ENCODE measurements at places on chromosomes 13 and 19. TPM values are rescaled to one million over a fixed set of nuclear protein-coding genes. Genes with fewer than 3 reads are reported as not detected.

GRCh38 chr13:99432609-99433542 lies 68.4 kb upstream of the TM9SF2 start:
- DNase-seq, result peak; percentile 76

DNA sequence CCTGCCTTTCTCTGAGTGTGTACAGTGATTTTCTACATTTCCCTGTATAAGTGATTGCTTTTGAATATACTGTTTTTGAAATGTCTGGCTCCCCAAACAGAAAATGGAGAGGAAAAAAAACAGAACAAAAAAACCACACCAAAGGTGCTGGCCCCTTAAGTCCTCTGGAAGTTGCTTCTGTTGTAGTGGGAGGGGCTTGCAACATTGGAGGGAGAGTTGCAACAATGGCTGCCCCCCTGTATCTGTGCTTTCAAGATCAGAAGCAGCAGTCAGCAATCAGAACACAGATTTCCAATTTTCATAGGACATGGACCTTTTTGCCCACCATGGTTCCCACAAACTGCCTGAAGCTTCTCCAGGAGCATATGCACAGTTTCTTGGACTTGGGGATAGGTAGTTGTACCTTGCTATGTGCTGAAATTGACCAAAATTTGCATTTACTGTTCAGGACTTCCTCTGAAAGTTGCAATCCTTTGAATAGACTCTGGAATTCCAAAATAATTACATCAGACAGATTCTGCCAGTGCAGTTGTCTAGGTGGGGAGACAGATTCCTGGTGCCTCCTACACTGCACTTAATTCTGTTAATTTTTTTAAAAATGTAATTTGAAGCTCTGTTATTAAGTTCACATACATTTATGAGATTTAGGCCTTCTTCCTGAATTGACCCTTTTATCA lies 13.8 kb downstream of the BIVM start:
- DNase-seq, result no peak

- no peak for DNase-seq
Observed at GRCh38 chr19:40380199-40381037, 9.6 kb downstream of the HIPK4 start.

ZNF527 gene
- total RNA-seq, result 6.1 TPM

OR7D2 gene
- 0.07 TPM for total RNA-seq

- no peak for DNase-seq
Observed at GRCh38 chr13:106052200-106052767, 483.2 kb downstream of the EFNB2 start.

IL11 gene
- not detected for total RNA-seq

- no peak for DNase-seq
Observed at GRCh38 chr13:108573455-108573854, 56.0 kb upstream of the MYO16 start.

DNA sequence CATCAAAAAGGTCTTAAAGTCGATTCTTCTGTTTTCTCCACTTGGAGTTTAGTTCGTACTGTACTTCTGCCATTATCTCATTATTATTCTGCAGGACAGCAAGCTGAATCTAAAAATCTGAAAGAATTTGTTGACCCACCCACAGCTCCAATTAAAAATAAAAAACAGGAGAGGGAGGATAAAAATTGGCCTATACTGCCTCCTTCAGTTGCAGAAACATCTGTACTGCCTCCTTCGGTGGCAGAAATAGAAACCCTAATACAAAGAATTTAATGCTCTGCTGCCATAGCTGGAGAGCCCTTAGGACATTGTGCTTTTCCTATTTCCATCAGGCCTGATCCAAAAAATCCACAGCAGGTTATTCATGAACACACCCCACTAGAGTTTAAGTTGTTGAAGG lies 9.8 kb downstream of the ZNF350 start:
- no peak for DNase-seq

DNA sequence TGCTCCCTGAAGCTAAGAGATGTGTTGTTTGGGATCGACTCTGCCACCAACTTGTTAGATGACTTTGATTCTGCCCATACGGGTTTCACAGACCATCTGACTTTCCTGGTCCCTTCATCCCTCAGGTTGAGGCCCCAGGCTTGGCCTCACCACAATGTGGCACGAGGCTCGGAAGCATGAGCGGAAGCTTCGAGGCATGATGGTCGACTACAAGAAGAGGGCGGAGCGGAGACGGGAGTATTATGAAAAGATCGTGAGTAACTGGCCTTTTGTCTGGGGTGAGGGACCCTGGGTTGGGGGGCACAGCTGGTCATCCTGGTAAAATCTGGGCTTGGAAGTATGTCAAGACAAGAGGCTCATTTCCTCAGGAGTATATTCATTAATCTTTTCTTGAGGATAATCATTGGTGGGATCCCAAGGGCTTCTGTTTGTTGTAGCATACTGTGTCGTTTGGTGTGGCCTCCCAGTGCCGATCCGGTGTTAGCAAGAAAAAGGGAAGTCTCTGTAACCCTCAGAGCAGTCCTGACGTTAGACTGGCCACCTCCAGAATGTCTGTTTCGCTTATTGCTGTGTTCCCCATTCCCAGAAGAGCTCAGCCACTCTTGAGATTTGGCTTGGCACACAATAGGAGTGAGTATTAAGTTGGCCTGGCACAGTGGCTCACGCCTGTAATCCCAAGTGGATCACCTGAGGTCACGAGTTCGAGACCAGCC lies 1.4 kb downstream of the CLASRP start:
- DNase-seq, result no peak

GRCh38 chr13:80036845-80037504 lies 304.0 kb downstream of the SPRY2 start:
- DNase-seq, result no peak

DNA sequence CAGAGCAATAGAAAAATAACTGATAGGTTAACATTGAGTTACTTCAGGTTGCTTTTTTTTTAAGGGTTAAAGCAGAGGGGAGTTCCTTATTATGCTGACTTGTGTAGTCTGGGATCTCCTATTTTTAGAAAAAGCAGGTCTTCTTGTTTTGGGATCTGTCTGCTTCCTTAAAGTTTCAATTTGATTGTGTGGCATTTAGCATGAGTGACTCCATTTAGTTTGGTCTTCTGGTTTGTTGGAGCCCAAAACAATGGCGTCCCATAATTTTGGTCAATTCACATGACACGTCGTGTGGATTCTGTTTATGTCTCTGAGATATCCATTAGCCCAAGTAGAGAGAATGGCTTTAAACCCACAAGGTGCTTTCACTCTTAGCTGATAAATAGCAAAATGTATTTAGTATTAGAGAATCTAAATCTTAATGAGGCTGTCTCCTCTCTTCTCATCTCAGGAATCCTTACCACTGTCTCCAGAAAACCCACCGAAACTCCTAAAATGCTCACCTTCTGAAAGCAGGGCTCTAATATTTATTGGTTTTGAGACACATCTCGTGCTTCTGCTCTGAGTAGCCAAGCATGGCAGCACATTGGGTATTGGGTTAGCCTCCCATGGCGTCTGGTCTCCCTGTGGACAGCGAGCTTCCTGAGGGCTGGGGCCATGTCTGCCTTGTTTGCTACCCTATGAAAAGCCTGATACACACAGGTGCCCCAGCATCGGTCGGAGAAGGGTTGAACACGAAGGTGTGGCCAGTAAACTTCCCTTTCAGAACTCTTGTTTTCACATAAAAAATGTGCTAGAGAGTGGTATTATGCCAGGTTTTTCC lies 67.2 kb upstream of the GPR183 start:
- no peak for DNase-seq

DNA sequence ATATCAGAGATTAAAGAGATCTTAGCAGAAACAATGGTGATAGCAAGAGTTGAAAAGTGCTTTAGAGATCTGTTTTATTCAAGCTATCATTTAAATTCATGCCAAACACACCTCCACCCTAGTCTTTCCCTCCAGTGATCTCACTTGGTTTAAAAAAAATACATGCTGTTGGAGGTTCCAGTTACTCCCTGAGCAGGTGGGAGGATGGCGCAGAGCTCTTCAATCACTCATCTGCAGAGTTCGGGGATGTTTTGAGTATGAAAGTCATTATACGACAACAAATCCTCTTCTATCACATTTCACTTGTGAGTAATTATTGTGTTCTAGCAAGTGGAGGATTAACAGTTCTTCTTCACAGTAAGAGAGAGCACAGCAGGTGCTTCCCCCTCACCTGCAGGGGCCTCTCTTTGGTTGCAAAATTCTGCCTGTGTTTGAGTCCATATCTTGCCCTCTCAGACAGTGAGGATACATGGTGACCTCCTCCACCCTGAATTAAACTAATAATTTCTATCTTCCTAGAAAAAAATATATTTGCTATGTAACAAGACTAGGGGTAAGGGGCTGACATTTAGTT lies 376.7 kb downstream of the LIG4 start:
- DNase-seq, result no peak

MYO1F gene
- 8.0 TPM for total RNA-seq

ZNF525 gene
- total RNA-seq, result 2.5 TPM

DNA sequence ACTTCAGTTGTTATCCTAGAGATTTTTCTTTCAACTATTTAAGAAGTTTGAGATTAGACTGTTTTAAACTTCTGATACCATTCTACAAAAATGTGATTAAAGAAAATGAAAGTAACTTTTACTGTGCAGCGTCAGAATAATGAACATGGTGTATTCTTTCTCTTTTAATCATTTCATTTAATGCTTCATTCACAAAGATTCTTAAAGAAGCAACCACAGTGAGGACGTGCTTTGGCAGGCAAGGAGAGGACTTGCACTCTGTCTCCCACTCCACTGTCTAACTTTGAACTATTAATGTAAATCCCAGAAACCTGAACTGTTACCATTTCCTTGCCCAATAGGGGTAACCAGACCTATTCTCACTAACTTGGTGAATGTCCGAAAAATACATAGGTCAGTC lies 137.0 kb downstream of the KCNRG start:
- DNase-seq, result no peak

GRCh38 chr19:36101550-36102327 lies 9.2 kb upstream of the OVOL3 start:
- no peak for DNase-seq

ZNF415 gene
- total RNA-seq, result 23.9 TPM

DNA sequence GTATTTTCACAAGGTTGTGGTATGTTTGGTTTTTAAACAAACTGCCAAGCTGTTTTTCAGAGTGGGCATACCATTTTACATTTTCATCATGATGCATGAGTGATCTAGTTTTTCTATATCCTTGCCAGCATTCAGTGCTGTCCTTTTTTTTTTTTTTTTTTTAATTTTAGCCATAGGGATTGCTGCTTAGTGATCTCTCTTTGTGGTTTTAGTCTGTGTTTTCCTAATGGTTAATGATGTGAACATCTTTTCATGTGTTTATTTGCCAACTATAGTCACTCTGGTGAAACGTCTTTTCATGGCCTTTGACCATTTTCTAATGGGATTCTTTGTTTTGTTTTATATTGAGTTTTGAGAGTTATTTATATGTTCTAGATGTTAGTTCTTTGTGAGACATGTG lies 59.7 kb downstream of the SHISA2 start:
- no peak for DNase-seq

DNA sequence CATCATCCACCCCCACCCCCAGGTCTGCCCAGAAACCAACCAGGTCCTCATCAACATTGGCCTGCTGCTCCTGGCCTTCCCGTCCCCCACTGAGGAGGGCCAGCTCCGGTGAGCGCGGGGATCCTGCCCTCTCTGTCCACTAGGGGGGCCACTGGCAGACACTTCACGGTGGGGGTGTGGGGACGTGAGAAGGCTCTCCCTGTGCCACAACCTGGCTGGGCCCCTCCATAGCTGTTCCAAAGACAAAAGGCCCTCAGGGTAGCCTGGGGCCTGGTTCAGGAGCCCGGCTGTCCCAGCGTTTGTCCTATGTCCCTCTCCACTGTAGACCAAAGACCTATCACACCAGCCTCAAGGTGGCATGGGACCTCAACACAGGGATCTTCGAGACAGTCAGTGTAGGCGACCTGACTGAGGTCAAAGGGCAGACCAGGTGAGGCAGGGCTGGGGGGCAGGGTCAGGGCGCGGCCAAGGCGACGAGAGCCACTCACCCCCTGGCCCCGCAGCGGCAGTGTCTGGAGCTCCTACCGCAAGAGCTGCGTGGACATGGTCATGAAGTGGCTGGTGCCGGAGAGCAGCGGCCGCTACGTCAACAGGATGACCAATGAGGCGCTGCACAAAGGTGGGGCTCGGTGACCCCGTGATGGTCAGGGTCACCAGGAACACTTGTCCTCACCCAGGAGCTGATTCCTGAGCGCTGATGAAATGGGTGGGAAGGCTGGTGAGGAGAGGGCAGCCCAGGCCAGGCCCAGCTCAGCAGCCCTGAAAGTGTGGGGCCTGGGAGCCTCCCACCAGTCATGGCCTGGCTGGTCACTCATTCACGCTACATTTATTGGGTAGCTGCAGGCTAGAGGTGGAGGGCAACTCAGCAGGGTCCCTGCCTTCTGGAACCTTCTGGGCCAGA lies 7.9 kb downstream of the DCAF15 start:
- no peak for DNase-seq

PSG3 gene
- not detected for total RNA-seq

GRCh38 chr13:110106726-110107125 lies 200.2 kb downstream of the COL4A1 start:
- peak; percentile 86 for DNase-seq

- DNase-seq, result no peak
Observed at GRCh38 chr13:43229506-43229905, 206.1 kb downstream of the DNAJC15 start.

OLFM2 gene
- 1.8 TPM for total RNA-seq

GRCh38 chr13:49370371-49370770 lies 73.5 kb downstream of the CAB39L start:
- no peak for DNase-seq

All from left ventricle myocardium superior (tissue), 1 donor.